CD4-positive, CD25-positive, alpha-beta regulatory T cell (primary cell): ENCODE measurements at places on chromosomes 4 and X.

- DNase-seq = no peak
Observed at GRCh38 chr4:79893456-79893855, 179.6 kb downstream of the ANTXR2 start.

DNA sequence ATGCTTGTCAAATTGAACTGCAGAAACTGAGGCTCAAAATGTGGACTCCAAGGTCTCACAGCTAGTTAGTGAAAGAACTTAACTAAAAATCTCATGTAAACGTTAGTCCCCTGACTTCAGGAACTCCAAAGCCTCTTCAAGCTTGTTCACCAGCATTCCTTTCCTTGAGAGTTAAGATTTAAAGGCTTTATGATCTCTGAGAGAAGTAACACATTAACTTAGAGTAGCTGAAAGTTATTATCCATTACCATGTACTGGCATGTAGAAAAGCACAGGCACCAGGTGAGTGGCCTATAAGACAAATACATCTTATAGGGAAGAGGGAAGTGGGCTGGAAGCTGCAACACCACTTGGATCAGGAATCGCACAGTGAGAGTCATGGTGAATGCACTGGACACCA, 15.3 kb downstream of the PARM1 start:
- no peak for DNase-seq

GRCh38 chrX:151793886-151794285, 59.3 kb downstream of the CNGA2 start:
- DNase-seq = no peak

DNA sequence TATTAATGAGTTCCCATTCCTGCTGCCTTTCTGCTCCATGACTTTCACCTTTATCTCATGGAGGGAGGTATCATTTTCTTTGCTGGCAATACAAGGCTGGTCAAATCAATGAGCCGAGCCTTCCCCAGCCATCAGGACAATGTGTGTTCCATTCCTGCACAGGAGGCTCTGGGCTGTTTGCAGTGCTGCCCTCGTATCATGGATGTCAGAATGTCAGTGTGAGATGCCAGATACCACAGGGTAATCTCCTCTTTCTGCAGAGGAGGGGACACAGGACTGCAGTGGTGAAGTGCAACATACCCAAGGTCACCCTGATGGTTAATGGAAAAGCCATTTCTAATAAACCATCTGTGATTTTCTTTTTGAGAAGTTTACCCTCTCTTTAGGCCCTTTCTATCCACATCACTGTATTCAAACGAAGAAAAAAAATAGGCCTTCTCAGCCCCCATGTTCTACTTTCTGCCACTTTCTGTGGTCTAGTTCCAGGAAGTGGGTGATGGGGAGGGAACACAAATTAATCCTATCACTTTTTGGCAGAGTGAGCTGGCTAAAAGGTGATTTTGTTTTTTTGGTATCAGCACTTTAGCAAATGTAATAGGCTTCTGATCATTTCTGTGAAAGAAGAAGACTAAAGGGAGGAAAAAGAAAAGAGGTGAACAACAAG, 490.2 kb upstream of the BOD1L1 start:
- no peak for DNase-seq

- DNase-seq = no peak
Observed at GRCh38 chr4:152479428-152480026, 56.4 kb downstream of the FBXW7 start.

- no peak for DNase-seq
Observed at GRCh38 chr4:100162027-100162685, 28.1 kb downstream of the DDIT4L start.

DNA sequence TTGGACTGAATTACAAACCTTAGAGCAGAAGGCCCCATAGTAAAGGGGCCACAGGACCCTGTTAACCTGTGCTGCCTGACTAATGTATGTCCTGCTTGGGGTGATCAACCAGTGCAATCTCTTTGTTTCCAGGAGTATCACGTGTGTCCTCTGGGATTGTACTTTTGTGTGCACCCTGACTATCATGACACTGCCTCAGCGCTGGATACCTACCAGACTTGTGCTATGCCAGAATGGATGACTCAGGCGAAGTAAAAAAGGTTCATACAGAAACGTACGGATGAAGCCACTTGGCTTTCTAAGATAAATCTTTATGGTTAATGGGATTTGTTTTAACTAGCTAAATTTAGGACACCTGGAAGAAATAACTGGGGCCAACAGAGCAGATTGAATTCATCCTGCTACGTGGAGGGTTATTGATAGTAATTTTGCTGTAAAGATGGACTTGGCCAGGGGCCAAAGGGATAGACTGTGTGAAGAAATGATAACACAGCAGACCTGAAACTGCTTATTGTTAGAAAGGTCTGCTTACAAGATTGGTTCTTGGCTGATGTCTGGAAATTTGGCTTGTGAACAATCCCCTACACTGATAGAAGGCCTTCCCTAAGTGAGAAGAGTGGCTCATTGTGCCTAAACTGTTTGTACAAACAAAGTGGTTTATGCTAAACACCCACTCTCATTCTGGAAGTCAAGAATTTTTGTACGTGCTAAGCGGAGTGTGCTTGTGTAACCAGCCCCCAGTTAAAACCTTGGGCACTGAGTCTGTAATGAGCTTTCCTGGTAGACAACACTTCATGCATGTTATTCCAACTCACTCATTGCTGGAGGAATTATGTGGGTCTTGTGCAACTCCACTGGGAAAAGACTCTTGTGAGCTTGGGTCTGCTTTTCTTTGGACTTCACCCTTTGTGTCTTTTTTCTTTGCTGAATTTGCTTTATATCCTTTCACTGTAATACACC, 750.5 kb upstream of the HTR2C start:
- no peak for DNase-seq

GRCh38 chrX:153433161-153433680, 12.6 kb downstream of the TREX2 start:
- no peak for DNase-seq

DNA sequence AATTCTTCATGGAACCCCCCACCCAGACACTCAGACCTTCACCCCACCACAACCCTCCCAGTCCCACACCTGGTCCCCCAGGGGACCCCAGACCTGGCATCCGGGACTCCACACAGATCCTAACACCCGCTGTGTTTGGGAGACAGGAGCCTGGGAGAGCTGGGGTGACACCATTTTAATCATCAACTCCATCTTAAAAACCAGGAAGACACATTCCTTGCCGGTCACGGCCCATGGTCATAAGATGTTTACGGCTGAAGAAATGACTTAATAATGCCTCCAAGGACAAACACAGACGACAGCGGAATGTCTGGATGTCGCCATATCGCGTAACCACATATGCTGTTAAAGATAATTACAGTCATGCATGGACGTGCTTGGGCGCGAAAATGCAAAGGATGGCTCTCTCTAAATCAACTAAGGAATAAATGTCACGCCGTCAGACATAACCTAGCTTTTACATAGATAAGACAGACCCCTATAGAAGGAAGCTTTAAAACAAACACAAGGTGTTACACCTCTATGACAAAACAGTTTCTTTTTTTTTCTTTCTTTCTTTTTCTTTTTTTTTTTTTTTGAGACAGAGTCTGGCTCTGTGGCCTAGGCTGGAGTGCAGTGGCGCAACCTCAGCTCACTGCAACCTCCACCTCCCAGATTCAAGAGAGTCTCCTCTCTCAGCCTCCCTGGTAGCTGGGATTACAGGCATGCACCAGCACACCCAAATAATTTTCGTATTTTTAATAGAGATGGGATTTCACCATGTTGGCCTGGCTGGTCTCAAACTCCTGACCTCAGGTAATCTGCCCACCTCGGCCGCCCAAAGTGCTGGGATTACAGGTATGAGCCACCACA, 2.1 kb upstream of the DHRSX start:
- DNase-seq = no peak

- DNase-seq = no peak
Observed at GRCh38 chr4:39467464-39467863, 8.6 kb downstream of the LIAS start.

DNA sequence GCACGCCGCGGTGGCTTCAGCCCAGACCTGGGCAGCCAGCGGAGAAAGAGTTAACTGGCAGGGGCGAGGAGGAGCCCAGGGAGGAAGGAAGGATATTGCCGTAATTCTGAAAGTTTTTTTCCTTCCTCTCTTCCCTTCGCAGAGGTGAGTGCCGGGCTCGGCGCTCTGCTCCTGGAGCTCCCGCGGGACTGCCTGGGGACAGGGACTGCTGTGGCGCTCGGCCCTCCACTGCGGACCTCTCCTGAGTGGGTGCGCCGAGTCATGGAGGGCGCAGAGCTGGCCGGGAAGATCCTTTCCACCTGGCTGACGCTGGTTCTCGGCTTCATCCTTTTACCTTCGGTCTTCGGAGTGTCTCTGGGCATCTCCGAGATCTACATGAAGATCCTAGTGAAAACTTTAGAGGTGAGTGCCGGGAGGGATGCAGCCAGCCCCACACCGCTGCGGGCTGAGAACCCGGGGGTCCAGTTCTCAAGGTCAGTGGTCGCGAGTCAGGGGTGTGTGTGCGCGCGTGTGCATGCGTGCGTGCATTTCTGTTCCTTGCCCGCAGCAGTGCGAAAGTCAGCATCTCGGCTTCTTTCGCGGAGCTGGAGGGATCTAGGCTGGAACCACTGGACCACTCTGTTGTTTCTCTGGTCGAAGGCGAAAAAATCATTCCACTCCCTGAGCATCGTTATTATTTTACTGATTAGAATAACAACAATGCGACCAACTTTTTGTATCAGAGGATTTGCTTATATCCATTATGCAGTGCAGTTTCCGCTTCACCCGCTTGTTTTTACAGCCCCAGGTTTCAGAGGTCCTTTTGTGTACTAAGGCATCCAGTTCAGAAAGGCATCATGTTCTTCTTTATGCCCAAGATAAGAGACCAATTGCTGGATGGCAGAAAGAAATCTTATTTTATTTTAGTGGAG, 709 bp downstream of the GPAT3 start:
- DNase-seq = no peak

- no peak for DNase-seq
Observed at GRCh38 chrX:138788771-138789170, 77.3 kb upstream of the FGF13 start.

- no peak for DNase-seq
Observed at GRCh38 chr4:188403272-188403671, 264.0 kb downstream of the TRIML1 start.

DNA sequence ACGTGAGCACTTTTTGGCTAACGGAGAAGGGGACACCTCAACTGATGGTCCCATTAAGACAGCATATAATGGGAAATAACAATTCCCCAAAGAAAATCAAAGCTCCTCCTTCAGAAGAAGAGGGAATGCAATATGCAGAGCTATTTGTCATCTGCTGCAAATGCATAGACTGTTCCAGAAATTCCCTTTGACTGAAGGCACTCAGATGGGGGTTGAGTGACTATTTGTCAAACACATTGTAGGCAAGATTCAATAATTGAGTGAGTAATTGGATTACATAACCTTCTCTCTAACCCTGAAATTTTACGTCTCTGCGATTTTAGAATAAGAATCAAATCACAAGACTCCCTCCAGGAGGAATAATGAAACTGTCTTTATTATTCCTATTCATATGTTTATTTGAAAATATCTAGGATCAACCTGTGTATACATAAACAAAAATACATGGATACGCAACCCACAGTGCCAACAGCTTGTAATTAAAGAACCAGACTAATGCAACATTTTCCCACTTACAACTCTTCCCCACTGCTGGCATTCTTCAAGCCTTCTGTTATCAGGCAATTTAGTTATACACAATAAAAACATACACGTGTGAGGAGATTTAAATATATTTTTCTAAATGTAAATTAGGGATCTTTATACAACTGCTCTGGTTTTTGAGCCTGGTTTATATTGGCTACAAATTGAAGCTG, 256.6 kb downstream of the GBA3 start:
- no peak for DNase-seq

DNA sequence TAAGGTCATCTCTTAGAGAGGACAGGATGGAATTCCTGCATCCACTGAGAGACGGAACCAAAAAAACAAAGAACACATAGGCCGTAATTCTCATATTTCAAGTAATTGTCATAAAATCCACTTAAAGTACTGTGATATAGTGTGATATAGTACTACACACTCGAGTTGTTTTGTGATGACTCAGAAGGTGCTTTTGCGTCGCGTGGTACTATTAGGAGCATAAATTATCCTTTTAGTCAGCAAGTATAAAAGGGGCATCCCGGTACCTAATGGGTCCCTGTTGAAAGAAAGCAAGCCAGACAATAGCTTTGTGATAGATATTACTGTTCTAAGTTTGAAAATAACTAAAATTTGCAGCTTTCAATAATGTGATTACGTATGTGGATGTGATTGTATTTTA, 55.3 kb downstream of the GPR143 start:
- DNase-seq = no peak

DNA sequence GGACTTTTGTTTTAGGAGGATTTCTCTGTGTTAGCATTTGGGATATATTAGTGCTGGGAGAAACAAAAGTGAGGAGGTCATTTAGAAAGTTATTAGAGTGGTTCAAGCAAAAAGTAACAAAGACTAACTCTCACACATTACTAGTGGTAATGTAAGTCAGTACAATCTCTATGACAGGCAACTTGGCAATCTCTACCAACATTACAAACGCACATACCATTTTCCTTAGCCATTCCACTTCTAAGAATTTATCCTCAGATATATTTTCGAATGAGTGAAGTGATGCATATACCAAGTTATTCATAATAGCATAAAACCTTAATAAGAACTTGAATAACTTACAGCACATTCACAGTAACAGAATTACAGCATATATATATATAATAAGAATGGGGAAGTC, 146.2 kb downstream of the PRSS12 start:
- no peak for DNase-seq

DNA sequence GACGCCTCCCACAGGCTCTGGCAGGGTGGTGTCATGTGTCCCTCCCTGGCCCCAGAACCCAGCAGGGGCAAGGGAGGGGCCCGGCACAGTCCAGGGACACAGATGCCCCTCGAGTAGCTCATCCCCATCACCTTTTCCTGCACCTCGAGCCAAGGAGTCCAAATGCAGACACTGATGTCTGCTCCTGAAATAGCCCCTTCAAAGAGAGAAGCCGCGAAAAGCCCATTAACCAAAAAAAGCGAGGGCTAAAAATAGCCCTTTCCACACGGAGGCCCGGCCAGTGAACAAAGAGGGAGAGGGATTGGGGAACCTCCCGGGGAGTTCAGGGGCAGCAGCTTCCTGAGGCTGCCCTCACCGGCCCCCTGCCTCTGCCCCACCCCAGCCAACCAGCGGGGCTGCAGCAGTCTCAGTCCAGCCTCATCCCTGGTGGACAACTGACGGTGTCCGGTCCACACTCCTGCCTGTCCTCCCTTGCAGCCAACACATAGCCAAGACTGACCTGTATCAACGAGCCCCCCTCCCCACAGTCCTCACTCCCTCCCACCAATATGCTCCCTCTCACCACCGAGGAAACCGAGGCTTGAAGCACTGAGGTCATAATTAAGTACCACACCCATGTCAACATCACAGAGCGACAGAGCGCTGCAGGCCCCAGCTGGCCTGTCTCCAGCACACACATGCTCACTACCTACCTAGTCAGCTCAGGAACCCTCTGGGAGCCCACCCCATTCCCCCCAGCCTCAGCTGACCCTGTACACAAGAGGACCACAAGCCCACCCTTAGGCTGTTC, 23.9 kb downstream of the WDR1 start:
- DNase-seq = no peak

GRCh38 chr4:177032341-177032740, 239.6 kb upstream of the VEGFC start:
- DNase-seq = no peak
